ENCODE measurements at places on chromosomes 3 and 15. TPM values are rescaled to one million over a fixed set of nuclear protein-coding genes. Genes with fewer than 3 reads are reported as not detected.

Gene MUC4
- not detected for total RNA-seq

Gene AP2M1
- 431 TPM for total RNA-seq

Gene TMEM108
- 0.42 TPM for total RNA-seq

Gene LIPC
- not detected for total RNA-seq

Gene FAM81A
- total RNA-seq: 1.2 TPM

Gene EPHB3
- not detected for total RNA-seq

Gene SERINC4
- not detected for total RNA-seq

Gene SCN11A
- not detected for total RNA-seq

Gene CIDEC
- total RNA-seq: not detected

Gene INTS14
- total RNA-seq: 44.6 TPM

Gene SRGAP3
- not detected for total RNA-seq

Gene KATNBL1
- 57.9 TPM for total RNA-seq

Gene KBTBD13
- not detected for total RNA-seq

Gene DNASE1L3
- total RNA-seq: 0.99 TPM

Gene RCN2
- 69.8 TPM for total RNA-seq

Gene POMGNT2
- 6.4 TPM for total RNA-seq

Gene FAM43A
- total RNA-seq: 307 TPM

Gene ROPN1
- not detected for total RNA-seq
